ENCODE measurements at places on chromosomes 4 and X.

DNA sequence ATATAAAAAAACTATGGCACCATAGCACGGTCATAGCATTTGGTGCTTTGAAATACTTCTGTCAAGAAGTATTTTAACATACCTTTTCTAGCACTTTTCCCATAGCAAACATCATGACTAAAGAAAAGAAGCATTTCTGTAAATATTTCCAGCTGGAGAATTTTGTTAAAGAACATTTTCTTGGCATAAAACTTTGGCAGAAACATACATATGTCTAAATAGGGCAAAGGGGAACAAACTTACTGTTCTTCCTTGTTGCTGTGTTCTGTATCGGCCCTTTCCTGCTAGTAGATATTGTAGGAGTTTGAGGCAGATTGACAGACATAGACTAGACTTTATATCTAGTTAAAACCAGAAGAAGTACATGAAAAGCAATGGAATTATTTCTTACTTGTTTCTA lies 2368.5 kb downstream of the PCDH7 start:
- no peak for DNase-seq

- DNase-seq, result no peak
Measured at GRCh38 chr4:110869114-110869513, 246.2 kb upstream of the PITX2 start.

DNA sequence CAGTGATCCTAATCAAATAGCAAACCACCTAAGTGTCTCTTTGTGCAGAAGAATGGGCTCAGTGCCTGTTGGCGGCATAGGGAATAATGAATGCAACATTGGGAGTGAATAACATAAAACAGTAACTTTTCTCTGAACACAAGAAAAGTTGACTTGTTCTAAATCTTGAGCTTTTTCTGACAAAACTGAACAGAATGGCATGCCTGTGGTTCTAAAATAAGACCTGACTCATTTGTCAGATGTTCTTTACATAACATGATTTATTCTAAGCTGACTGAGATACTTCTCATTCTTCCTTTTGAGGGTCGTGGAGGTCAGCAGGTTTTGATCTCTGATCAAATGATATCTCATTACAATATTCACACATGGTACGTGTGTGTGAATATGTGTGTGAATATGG lies 165.4 kb upstream of the WDR1 start:
- no peak for DNase-seq

- no peak for DNase-seq
Measured at GRCh38 chrX:153763298-153763932, 634 bp upstream of the PLXNB3 start.
